ENCODE measurements at places on chromosomes 7 and 10. TPM values are rescaled to one million over a fixed set of nuclear protein-coding genes. Genes with fewer than 3 reads are reported as not detected.

The ADAM8 gene
- 133 TPM for total RNA-seq

The NPTX2 gene
- 0.08 TPM for total RNA-seq

The MYL7 gene
- not detected for total RNA-seq

The RPS24 gene
- 1,651 TPM for total RNA-seq

The GSAP gene
- 1.6 TPM for total RNA-seq

The PHYHIPL gene
- total RNA-seq = not detected

The VWA2 gene
- total RNA-seq = not detected

The HOXA2 gene
- not detected for total RNA-seq

The GBX1 gene
- total RNA-seq = not detected

The LRIT1 gene
- total RNA-seq = not detected

The OR2A5 gene
- total RNA-seq = not detected

The BTBD16 gene
- total RNA-seq = not detected

The FUOM gene
- total RNA-seq = 51.8 TPM

The PSD gene
- total RNA-seq = 9.9 TPM

The NKX2-3 gene
- not detected for total RNA-seq

The ACTR3C gene
- total RNA-seq = 8.2 TPM

The LIPF gene
- total RNA-seq = not detected

The CRYGN gene
- total RNA-seq = 0.22 TPM

The NUTM2B gene
- total RNA-seq = 0.54 TPM

The ZSCAN21 gene
- total RNA-seq = 9.8 TPM

The CTAGE6 gene
- total RNA-seq = not detected

The IDI2 gene
- not detected for total RNA-seq

The DIP2C gene
- 1.6 TPM for total RNA-seq

All from activated T-helper 1 cell treated with anti-CD3 and anti-CD28 coated beads, Interleukin-12 subunit alpha, Interleukin-12 subunit beta, Interleukin-2, Interleukin-4 antibody, amounts not matched to agents 30 ng/mL and 10 ng/mL and 1 ng/mL, durations not matched to agents 14 hours and 24 hours and 36 hours (primary cell).